GM03348 (cell line): ENCODE measurements at places on chromosomes 3 and 15.
A peak's percentile ranks its signal among the peaks of the same experiment; 100 is the strongest.

GRCh38 chr3:69983546-69984265 lies 15.8 kb upstream of the SAMMSON start:
- DNase-seq = no peak

DNA sequence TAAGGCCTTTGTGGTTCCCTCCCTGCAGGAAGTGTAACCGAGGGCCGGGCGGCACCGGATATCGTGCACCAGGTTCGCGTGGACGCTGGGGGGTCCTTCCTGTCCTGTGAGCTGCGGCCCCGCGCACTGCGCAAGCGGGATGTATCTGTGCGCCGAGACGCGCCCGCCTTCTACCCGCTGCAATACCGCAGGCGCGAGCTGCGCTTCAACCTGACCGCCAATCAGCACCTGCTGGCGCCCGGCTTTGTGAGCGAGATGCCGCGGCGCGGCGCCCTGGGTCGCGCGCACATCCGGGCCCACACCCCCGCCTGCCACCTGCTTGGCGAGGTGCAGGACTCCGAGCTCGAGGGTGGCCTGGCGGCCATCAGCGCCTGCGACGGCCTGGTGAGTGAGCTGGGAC lies 35.9 kb downstream of the SAXO2 start:
- DNase-seq = no peak

DNA sequence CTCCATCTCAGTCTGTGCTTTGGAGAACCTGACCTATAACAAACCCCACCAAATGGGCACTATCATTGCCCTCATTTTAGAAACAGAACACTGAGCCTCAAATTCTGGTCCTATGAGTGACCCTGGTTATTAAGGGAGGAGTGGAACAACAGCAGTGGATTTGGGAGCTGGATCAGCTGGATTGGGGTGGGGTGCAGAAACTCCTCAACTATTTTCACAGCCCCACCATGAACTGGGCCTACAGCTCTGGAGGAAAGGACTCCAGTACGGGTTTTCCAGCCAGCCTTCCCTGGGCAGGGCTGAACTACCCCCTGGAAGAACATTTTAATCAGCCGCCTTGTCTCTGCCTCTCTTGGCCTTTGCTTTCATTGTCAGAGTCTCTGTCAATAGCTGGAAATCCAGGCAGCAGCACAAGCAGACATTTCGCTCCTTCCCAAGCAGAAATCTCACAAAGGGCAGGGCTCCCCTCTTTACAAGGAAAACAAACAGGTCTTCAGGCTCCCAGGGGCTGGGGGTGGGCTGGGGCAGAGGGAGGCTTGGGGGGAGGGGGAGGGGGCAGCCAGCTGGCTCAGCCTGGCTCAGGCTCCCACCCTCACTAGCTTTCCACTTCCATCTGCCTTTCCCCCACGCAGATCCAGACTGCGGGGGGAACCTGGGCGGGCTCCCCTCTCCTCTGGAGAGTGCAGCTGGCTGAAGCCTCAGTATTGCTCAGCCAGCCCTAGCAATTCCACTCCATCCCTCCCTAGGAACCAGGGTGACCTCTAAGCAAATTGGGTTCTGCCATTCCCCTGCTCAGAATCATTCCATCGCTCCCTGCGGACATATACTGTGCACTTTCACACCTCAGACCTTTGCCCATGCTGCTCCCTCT lies 13.7 kb upstream of the TLE3 start:
- DNase-seq = peak; percentile 79

DNA sequence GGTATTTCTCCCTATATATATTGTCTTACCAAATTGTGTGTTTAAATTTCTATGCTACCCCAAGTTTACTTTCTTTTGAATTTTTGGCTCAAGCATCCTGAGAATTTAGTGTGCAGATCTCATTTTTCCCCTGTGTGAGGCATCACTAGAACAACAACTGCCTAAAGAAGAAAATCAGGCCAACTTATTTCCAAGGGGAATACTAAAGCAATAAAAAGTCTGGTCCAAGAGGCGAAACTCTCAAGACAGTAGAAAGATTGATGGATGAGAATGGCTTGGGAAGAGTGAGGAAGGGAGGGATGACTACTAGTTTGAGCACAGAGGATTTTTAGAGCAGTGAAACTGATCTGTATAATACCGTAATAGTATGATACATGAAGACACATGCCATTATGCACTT lies 86.3 kb upstream of the CFAP20DC start:
- no peak for DNase-seq

- DNase-seq = no peak
These were observed 301.4 kb upstream of the DNAJC19 start for GRCh38 chr3:181290941-181291340.

DNA sequence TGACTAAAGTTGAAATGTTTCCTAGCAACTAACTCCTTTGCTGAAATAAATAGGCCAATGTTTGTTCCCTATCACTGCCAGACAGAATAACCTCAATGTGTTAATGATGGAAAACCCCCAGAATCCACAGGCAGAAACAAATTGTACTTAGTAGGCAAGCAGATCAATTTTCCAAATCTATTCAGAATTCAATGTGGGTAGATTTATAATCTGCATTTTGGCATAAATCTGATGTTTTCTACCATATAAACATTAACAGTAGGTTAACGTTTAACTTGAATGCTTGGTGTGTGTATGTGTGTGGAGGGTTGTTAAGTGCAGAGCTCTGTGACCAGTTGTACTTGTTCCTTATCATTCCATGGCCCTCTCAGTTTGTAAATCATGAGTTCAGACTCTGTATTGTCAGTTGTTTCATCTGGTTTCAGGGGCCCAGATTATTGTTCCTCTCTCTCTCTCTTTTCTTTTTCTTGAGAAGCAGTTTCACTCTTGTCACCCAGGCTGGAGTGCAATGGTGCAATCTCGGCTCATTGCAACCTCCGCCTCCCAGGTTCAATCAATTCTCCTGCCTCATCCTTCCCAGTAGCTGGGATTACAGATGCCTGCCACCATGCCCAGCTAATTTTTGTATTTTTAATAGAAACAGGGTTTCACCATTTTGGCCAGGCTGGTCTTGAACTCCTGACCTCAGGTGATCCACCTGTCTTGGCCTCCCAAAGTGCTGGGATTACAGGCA lies 32.8 kb downstream of the PLSCR1 start:
- DNase-seq = no peak
